ENCODE measurements at places on chromosomes 5 and 9.

- no peak overlapping the region for H3K4me3 ChIP-seq
- no peaks in the 10 kb centered on the region for H3K27me3 ChIP-seq
- no peaks in the 10 kb centered on the region for H3K36me3 ChIP-seq
- H3K27ac ChIP-seq = no peak overlapping the region
- H3K4me1 ChIP-seq = no peaks in the 10 kb centered on the region
- no peak for DNase-seq
These were observed 1879.2 kb upstream of the CDH9 start for GRCh38 chr5:28917631-28918030.

- DNase-seq = no peak
- H3K27me3 ChIP-seq = peaks cover 11% of the 10 kb centered on the region
- H3K27ac ChIP-seq = no peak within 1 kb of the TSS
- no peaks in the 10 kb centered on the region for H3K36me3 ChIP-seq
- no peak within 1 kb of the TSS for H3K4me3 ChIP-seq
- H3K4me1 ChIP-seq = no peaks in the 10 kb centered on the region
These were observed at the start of gene BTNL3 for GRCh38 chr5:180988592-180988991. BTNL3 (plus strand) TSS chr5:180988846; CDS start chr5:180989029, 183 bp downstream.

DNA sequence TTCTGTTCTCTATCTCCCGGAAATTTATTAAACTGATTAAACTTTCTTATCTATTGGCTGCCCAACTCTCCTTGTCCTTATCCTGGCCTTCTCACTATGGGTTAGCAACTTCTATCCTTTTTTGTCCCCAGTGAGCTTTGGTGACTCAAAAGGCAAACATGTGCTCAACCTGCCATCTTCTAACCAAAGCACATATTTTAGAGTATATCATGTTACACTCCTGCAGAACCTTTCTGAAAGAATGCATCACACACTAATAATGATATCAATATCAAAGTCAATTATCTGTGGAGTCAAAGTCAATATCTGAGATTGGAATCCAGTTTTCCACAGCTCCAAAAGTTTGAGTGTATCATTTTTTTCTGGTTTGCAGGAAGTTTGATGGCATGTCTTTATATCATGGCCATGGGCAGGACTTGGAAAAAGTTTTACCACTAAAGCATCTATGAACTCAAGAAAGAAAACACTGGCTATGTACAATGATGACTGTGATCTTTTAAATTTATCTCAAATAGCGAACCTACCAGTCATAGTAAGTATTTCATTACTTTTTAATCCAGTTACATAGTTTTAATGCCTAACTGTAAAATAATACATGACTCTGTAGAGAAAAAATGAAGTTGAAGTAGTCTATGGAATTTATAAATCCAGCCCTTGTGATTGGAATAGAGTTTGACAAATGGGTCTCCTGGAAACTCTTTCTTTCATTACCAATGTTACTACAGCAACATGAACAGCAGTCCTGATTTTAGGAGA, 166.8 kb downstream of the DROSHA start:
- DNase-seq = no peak
- no peak overlapping the region for H3K27ac ChIP-seq

- no peak overlapping the region for H3K27ac ChIP-seq
- H3K36me3 ChIP-seq = no peaks in the 10 kb centered on the region
- peak; percentile 62 for DNase-seq
- no peak overlapping the region for H3K4me3 ChIP-seq
These were observed 363.0 kb upstream of the RIOK2 start for GRCh38 chr5:97545886-97546535.

- no peaks in the 10 kb centered on the region for H3K36me3 ChIP-seq
- H3K27me3 ChIP-seq = peaks cover 3% of the 10 kb centered on the region
- no peak overlapping the region for H3K27ac ChIP-seq
- no peak overlapping the region for H3K4me3 ChIP-seq
- H3K4me1 ChIP-seq = peaks cover 4% of the 10 kb centered on the region
These were observed 30.4 kb downstream of the GADD45G start for GRCh38 chr9:89634995-89635742.

GRCh38 chr9:71352837-71353236, 231.4 kb upstream of the TRPM3 start:
- H3K4me3 ChIP-seq = no peak overlapping the region
- no peaks in the 10 kb centered on the region for H3K4me1 ChIP-seq
- H3K27me3 ChIP-seq = no peaks in the 10 kb centered on the region

GRCh38 chr9:94874316-94874715, 147.8 kb downstream of the AOPEP start:
- no peak overlapping the region for H3K4me3 ChIP-seq
- no peaks in the 10 kb centered on the region for H3K4me1 ChIP-seq
- DNase-seq = no peak
- no peak overlapping the region for H3K27ac ChIP-seq
- no peaks in the 10 kb centered on the region for H3K36me3 ChIP-seq

DNA sequence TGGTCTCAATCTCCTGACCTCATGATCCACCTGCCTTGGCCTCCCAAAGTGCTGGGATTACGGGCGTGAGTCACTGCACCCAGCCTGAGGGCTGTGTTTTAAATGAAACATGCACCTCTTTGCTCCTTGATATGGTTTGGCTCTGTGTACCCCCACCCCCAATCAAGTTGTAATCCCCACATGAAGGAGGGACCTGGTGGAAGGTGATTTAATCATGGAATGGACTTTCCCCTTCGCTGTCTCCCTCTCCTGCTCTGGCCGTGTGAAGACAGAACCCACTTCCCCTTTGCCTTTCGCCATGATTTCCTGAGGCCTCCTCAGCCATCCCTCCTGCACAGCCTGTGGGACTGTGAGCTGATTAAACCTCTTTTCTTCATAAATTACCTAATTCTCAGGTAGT, 12.5 kb upstream of the NOTCH1 start:
- peak overlapping the region; percentile 37 for H3K27ac ChIP-seq
- peak overlapping the region; percentile 38 for H3K4me3 ChIP-seq
- no peaks in the 10 kb centered on the region for H3K27me3 ChIP-seq
- H3K36me3 ChIP-seq = no peaks in the 10 kb centered on the region

DNA sequence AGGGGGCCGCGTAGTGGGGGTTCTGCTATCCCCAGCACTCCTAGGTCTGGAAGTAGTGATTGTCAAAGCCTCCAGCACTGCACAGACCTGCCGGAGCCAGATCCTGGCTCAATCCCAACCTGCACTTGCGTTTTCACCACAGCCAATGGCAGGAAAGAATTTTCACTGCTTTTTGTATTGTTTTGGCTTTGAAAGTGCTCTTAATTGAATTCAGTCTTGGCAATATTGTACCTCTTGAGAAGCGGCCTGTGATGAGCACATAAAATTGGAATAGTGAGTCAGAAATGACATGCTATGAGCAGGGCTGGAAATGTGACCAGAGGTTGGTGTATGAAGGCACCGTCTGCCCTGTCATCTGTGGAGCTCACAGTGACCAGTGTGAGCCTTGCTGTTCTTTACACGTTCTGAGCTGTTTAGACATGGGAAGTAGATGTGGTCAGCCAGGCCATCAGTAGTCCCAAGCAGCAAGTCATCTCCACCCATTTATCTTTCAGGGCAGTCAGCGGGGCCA, 41.5 kb downstream of the SECISBP2 start:
- peak overlapping the region; percentile 27 for H3K27ac ChIP-seq
- H3K36me3 ChIP-seq = peaks cover 23% of the 10 kb centered on the region
- H3K4me1 ChIP-seq = peaks cover 5% of the 10 kb centered on the region
- H3K4me3 ChIP-seq = no peak overlapping the region

DNA sequence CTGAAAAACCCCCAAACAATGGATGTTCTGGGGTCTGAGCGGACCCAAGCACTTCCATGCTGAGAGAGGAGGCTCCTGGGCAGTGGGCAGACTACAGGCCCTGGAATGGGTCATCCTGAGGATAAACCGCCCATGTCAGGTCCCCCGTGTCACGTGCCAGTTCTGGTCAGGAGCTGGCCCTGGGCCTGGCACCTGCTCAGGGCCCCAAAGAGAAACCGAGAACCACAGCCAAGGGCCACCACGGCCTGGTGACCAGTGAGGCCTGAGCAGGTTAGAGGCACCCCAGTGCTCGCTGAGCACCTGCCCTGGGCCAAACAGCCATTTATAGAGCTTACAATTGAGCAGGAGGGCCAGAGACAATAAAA, 15.8 kb downstream of the LMAN2 start:
- H3K27me3 ChIP-seq = no peaks in the 10 kb centered on the region
- H3K4me3 ChIP-seq = no peak overlapping the region
- H3K4me1 ChIP-seq = peaks cover 6% of the 10 kb centered on the region
- no peak for DNase-seq
- peaks cover 66% of the 10 kb centered on the region for H3K36me3 ChIP-seq

DNA sequence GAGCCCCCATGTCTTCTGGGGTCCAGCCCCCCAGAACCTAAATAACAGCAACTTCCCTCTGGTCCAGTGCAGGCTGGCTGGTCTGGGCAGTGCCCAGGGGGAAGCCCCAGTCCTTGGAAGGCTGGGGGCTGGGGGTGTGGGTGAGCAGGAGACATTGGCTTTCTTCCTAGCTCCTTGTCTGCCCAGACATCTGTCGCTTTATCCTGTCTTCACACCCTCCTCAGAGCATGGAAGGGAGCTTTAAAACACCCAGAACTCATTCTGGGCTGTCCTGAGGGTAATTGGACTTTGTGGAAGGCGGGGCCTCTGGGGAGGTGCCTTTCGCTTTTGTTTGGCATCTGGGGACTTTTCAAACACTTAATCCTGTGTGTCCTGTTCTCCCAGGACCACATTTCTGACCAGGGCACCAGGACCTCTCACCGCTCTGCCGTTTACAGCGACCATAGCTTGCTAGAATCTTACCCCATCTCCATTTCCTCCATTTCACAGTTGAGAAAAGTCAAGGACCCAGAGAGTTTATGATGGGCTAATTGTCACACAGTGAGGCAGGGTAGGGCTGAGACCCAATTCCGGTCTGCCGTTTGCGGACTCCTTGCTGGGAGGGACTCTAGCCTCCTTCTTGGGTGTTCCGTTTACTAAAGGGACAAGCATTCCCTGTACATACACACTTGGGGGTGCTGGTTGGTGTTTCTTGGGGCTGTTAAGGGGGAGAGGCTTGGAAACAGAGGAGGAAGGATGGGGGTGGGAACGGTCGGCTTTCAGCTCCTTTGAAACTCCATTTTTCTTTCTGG, 1.1 kb downstream of the GSN start:
- H3K4me1 ChIP-seq = peaks cover 60% of the 10 kb centered on the region
- DNase-seq = peak; percentile 82
- H3K27ac ChIP-seq = no peak overlapping the region
- H3K36me3 ChIP-seq = no peaks in the 10 kb centered on the region
- no peaks in the 10 kb centered on the region for H3K27me3 ChIP-seq

DNA sequence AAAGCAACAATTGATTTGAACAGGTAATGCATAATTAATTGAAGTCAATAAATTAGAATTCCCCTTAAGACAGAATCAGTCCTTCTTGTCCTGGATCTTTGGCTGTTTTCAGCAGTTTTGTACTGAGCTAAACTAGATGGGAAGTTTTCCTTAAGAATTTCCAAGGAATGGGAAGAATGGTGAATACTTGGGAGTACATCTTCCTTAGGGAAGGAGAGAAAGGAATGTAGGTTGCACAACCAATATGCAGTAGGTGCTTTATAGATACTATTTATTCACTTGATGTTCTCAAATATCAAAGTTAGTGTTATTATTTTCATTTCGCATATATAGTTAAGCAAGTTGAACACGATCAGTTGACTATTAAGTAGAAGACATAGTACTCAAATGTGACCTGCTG, 183.5 kb upstream of the MAP1B start:
- no peaks in the 10 kb centered on the region for H3K36me3 ChIP-seq
- peaks cover 2% of the 10 kb centered on the region for H3K27me3 ChIP-seq
- H3K27ac ChIP-seq = no peak overlapping the region
- H3K4me3 ChIP-seq = no peak overlapping the region
- no peak for DNase-seq

- H3K27me3 ChIP-seq = no peaks in the 10 kb centered on the region
- no peak overlapping the region for H3K27ac ChIP-seq
- DNase-seq = no peak
- H3K36me3 ChIP-seq = no peaks in the 10 kb centered on the region
These were observed 230.1 kb downstream of the PBX3 start for GRCh38 chr9:125977223-125977622.

DNA sequence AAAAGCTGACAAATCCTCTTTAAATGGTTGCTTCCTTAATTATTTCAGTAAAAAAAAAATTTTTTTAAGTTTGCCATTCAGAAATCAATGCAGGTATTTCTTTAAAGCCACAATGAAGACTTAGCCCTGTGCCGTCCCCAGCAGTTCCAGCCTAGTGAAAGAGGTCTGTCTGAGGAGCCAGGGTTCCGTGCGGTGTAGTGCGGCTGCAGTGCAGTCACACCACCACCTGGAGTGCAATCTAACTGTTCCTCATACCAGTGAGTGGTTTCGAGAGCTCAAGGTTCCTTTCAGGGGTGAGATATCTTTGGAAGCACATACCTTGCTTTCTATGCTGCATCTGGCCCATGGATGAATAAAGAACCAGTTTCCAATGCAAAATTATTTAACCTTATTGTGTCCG, 87.5 kb downstream of the FANCC start:
- H3K4me1 ChIP-seq = peaks cover 4% of the 10 kb centered on the region
- no peak overlapping the region for H3K27ac ChIP-seq
- H3K27me3 ChIP-seq = no peaks in the 10 kb centered on the region
- no peak overlapping the region for H3K4me3 ChIP-seq

- H3K27me3 ChIP-seq = no peaks in the 10 kb centered on the region
- H3K27ac ChIP-seq = no peak overlapping the region
- DNase-seq = peak; percentile 84
- H3K36me3 ChIP-seq = no peaks in the 10 kb centered on the region
These were observed 146.2 kb upstream of the KLF4 start for GRCh38 chr9:107635803-107636174.

DNA sequence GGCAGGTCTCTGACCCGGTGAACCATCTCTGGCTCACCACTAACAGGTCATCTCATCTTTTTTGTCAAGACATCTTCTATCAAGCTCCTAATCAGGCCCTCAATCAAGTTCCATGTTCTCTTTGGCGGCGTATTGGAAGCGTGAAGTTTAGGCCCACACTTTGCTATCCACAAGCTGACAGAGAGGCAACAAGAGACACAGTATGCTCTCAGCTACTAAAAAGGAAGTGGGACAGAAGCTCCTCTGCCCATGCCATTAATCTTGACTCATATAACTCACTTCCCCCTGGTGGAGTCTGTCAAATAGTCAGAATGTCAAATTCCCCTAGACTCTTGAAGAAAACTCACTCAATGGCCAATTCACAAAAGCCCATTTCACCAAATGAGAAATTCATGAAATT, 77.6 kb upstream of the TMC1 start:
- DNase-seq = peak; percentile 52
- no peak overlapping the region for H3K27ac ChIP-seq
- H3K4me1 ChIP-seq = peaks cover 5% of the 10 kb centered on the region
- H3K4me3 ChIP-seq = no peak overlapping the region
- H3K36me3 ChIP-seq = no peaks in the 10 kb centered on the region
- peaks cover 26% of the 10 kb centered on the region for H3K27me3 ChIP-seq

GRCh38 chr5:77103457-77103856, 16.4 kb upstream of the ZBED3 start:
- no peak overlapping the region for H3K4me3 ChIP-seq
- no peak for DNase-seq
- H3K27ac ChIP-seq = no peak overlapping the region
- H3K4me1 ChIP-seq = no peaks in the 10 kb centered on the region

All from common myeloid progenitor, CD34-positive (primary cell).